GM12892 (cell line): ENCODE measurements at places on chromosomes 11 and 22.

DNA sequence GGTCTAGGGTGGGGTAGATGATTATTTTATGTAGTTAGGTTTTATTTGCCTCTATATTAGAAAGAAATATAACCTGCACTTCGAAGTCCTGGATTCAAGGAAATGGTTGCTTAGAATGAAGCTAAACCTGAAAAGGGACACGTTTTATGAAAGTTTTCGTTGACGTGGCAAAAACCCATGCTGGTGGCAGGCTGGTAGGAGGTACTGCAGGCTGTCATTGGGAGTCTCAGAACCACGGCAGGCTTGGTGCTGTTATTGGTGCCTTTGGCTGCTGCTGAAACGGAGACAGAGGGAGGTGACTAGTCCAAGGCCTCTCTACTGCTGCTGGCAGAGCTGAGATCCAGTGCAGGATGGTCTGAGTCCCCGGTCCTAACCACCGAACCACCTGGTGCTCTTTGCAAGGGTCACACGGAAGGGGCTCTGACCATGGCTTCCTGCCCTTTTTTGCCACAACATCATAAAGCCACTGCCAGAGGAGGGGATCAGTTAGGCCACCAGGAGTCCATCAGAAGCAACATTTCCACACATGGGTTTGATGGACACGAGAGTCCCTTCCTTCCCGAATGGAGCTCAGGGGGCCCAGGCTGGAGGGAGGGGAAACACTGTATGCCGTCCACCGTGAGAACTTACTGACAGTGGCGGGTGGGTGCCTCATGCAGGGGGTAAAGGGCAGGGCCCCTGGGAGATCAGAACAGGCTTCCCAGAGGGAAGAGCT, 13.4 kb downstream of the CSF2RB start:
- no peak for DNase-seq

DNA sequence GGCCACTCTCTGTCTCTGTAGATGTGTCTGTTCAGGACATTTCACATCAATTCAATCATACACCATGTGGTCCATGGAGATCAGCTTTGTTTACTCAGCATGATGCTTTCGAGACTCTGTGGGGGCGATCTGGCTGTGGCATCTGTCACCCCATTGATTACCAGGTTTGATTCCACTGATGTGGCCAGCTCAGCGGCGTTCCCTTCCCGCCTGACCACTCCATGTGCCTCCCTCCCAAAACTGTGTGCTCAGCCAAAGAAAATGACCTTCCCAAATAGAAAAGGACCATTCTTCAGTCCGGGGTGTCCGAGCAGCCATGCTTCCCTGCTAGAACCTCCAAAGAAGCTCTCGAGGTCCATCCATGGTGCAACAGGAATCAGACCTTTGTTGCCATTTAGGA, 89.1 kb downstream of the BRD1 start:
- DNase-seq, result no peak

DNA sequence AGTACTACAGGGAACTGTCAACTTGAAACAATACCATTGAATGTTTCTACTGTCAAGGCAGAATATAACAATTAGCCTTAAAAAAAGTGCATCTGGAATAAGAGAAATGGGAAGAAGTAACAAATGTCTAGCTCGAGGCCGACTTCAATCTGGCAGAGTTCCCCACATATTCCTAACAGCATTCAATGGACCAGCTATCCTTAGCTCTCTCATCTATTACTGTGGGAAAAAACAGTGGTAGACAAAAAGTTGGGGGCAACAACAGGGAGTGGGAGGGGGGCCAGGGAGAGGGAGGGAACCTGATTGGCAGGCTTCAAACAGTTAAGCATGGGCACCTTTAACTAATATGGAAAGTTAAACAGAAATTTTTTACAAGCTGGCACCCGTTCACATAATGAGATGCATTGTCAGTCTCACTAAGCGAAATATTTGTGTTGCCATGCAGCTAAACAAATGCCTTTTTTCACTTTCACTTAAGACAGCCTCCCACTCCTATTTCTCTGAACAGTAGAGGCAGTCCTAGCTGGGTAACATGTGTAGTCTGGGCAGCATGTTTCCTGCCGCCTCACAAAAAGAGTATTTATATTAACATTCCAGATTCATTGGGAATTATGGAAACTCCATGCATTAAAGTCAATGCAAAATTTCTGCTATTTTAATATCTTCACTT, 62.2 kb upstream of the SOX6 start:
- no peak for DNase-seq

GRCh38 chr11:132123449-132123848, 753.0 kb downstream of the NTM start:
- DNase-seq, result no peak

GRCh38 chr22:46410291-46410808, 74.8 kb downstream of the TRMU start:
- no peak for DNase-seq

GRCh38 chr11:33775832-33776470, 1.6 kb upstream of the FBXO3 start:
- DNase-seq, result no peak

- no peak for DNase-seq
These were observed 29.6 kb upstream of the UPB1 start for GRCh38 chr22:24465566-24465965.

DNA sequence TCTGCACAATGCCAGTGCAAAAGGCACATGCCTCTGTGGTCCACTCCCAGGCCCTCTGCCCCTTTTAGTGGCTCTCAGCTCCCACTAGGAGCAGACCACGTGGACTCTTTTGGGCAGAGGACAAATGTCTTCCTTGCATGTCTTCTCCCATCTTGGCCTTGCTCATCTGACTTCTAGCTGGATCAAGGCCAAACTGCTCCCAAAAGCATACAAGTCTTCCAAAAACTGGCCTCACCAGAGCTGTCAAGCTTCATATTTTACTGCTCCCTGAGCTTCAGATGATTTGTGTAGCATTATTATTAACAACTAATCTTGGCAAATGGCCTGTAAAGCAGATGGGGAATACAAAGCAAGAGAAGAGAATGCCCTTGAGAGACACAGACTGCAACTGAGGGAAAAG, 6.9 kb downstream of the SMPD1 start:
- no peak for DNase-seq

DNA sequence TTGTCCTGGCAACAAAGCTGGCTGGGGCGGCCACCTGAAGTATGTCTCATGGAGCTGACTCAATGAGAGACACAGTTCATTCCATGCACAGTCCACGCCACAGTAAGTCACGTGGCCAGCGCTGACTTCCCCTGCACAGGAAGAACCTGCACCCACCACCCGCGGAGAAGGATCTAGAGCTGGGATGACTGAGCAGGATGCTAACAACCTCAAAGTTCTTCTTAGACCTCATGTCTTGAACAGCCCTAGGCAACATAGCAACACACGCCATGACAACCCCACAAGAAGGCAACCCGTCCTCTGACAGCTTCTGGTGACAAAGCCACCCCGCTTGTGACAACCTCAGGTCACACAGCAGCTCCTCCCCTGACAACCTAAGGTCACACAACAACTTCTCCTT, 76.9 kb upstream of the B3GAT1 start:
- no peak for DNase-seq

DNA sequence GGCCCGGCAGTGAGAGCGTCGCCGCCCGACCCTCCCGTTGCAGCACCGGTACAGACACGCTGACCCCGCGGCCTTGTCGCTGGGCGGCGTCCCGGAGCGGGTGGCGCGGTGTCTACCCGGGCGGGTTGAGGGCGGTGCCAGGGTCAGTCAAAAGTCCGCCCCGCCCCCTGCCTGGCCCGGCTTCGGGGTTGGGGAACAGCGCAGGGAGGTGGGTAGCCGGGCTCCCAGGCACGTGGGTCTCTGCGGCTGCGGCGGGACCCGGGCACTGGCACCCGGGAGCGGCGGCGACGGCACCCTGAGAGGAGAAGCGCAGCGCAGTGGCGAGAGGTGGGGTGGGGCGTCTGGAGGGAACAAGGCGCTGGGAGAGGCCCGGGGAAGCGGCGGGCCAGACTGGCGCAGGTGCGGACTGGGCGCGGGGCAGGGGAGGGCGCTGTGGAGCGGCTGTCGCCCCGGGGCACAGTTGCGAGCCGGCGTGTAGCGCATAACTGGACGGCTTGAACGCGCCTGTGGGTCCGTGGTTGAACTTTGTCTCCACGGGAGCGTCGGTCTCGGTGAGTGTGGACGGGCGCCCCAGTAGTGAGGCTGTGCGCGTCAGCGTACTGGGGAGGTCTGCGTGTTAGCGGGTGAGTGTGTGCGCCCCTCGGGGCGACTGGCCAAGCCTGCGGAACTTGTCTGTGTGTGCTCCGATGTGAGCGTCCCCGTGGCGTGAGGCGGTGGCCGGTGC, at the start of gene P2RY2:
Gene P2RY2, plus strand, starts transcription at position 176 of the 724 bp plus-strand sequence. CDS start 15,879 bp downstream, outside the sequence.
- DNase-seq, result no peak

DNA sequence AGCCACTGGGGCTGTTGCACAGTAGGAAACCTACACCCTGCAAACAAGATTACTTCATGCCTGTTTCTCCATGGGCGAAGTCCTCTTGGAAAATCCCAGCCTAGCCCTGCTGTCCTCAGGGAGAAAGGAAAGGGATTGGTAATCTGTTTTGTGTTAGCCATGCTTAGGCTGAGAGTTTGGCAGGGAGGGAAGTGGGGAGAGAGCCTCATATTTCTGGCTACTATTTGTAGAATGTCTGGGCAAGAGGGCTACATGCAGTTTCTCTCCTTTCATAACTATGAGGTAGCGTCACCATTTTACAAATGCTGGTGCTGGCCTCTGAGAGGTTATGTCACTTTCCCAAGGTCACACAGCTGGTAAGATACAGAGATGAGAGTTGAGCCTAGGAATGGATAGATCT, 737 bp upstream of the MFRP start:
- no peak for DNase-seq

DNA sequence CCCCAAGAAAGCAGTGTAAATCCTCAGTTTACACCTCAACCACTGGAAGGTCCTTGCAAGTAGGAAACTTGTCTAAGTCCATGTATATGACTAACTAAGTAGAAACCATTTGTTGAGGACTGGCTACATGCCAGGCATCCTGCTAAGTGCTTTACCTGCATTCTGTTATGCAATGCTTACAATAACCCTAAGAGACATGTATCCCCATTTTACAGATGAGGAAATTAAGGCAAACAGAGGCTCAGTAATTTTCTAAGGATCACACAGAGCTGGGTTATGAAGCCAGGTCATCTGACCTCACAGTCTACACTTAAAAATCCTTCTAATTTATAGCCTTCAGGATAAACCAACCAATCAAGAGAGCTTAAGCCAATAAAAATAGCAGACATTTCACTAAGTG, 1.5 kb downstream of the TIMM10 start:
- no peak for DNase-seq

- no peak for DNase-seq
These were observed 7.8 kb downstream of the OPCML start for GRCh38 chr11:133524488-133524887.

GRCh38 chr11:122983438-122984185, 2.0 kb upstream of the BSX start:
- no peak for DNase-seq

DNA sequence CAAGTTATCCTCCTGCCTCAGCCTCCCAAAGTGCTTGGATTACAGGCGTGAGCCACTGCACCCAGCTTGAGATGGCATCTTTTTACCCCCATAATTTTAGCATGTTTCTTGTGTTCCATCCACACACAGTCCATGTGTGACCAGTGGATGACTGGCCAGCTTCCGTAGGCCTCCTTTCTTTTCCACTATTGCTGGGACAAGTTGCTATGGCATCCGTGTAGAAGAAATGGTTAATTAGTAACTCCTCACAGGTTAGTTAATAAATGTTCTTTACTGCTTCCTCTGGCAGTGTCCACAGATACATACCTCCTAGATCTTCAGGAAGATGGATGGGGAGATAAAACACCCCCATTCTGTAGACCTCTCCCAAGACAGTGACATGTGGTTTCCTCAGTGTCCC, 154.3 kb upstream of the RASSF10 start:
- no peak for DNase-seq

GRCh38 chr11:5922749-5923426, 19.2 kb upstream of the OR56A3 start:
- no peak for DNase-seq

GRCh38 chr11:9787981-9788521, 124.2 kb downstream of the SWAP70 start:
- no peak for DNase-seq

- DNase-seq, result no peak
These were observed 2.3 kb upstream of the GUCY1A2 start for GRCh38 chr11:107020594-107020993.

DNA sequence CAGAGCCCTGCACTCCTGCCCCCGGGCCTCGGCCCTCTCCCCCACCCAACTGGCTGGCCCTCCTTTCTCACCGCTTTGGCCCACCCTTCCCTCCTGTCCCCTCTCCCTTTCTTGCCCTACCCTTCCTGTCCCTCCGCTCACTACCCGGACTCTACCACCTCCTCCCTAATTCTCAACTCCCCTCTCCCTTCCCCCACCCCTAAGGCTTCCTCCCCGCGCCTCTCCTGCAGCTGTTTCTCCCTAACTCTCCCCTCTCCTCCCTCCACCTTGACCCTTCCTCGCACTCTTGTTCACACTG, 421 bp downstream of the SLC15A3 start:
- DNase-seq, result no peak

DNA sequence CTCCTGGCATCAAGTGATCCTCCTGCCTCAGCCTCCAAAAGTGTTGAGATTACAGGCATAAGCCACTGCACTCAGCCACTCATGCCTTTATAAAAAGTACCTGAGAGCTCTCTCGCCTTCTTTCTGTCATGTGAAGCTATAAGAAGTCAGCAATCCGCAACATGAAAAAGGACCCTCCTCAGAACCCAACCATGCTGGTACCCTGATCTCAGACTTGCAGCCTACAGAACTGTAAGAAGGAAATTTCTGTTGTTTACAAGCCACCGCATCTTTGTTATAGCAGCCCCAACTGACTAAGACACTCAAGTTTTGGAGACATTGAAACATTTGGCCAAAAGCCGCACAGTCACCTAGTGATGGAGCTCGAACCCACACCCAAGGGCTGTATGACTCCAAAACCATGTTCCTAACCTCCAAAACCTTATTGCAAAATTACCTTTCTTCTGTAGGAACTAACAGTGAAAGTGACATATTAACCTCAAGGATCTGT, 8.9 kb downstream of the PACSIN2 start:
- DNase-seq, result no peak
